ENCODE measurements at places on chromosomes 11 and 22.

DNA sequence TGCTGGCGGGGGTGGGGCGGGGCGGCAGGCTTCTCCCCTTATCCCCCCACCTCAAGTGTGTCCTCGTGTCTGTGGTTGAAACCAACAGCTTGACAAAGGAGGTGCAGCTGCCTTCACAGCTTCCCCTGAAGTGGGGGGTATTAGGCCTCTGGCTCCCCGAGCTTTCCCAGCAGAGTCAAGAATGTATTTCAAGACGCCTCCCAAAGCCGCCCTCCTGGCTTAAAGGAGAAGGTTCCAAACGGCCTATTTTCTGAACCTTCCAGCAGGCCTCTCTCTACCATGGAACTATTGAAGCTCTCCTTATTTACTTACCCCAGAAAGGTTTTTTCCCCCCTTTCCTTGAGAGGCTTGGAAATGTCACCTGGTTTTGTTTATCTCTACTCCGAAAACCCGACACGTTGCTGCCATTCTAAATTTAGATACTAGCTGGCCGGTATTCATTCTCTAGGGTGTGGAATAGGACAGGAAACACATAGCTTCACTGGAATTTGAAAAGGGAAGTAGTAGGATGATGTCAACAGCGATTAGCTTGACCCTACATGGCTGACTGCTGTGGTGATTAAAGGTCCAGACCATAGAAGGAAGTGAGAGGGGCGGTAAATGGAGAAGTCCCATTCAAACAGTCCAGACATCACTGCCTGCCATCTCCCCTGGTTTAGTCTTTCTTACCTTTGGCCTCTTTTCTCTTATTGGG lies 671 bp upstream of the PICALM start:
- DNase-seq = peak; percentile 49

DNA sequence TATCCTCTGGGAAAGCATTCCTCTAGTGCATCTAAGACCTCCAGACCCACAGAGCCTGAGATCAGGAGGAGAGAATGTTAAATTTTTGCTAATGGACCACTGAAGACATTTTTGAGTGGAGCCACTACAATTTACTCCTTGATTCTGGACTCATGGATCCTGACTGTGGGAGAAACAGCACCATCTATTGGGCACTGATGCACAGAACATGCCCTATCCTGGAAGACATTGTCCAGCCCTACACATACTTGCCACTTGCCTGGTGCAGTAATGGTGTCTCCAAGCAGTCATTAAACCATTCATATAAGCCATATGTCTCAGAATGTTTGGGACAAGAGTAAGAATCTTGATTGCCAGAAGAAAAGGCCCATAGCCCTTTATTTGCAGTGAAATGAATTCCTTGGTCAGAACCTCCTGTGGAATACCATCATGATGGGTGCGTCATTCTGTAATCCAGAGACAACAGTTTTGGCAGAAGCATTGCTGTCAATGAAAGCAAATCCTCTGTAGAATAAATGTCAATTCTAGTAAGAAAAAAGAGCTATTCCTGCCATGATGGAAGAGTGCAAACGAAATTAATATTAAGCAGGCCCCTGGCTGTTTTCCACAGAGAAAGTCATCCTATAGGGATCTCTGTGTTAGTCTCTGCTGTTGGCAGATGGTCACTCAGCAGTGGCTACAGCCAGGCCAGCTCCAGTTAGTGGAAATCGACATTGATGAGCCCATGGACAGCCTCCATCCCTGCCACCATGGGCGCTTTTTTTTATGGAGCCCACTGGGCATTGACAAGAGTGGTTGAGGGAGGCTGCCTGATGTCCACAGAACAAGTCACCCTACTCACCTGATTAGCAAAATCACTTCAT lies 43.5 kb downstream of the GGTLC2 start:
- DNase-seq = peak; percentile 29

DNA sequence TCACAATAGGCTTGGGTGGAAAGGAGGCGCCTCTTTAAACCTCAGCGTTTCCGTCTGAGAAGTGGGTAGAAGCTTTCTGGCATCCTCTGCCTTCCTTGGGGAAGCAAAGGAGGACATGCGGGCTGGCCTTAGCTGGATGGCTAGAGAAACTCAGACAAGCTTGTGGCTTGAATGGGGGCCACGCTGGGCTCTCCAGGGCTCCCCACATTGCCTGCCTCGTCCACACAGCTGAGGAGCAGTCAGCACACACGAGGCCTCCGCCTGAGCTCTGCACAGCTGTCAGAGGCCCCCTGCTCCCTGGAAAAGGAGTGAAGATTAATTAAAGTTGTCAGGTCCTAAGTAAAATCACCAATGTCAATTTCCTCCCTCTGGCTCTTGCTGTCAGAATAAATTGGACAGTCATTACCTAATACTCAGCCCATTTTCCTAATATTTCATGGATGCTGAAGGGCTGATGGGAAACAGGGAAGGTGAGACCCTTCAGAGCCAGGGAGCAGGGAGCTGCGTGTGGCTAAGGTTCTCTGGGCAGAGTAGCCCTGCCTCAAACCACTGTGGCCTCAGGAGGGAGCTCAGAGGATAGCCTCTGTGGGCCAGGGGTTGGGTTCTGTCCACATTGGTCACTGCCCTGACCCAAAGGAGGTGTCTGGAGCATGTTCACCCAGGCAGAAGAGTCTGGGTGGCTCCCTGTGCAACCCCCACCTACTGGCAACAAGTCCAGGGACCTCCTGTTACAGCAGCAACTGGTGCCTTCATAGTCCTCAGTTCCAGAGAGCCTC lies 118.3 kb upstream of the CD82 start:
- no peak for DNase-seq

DNA sequence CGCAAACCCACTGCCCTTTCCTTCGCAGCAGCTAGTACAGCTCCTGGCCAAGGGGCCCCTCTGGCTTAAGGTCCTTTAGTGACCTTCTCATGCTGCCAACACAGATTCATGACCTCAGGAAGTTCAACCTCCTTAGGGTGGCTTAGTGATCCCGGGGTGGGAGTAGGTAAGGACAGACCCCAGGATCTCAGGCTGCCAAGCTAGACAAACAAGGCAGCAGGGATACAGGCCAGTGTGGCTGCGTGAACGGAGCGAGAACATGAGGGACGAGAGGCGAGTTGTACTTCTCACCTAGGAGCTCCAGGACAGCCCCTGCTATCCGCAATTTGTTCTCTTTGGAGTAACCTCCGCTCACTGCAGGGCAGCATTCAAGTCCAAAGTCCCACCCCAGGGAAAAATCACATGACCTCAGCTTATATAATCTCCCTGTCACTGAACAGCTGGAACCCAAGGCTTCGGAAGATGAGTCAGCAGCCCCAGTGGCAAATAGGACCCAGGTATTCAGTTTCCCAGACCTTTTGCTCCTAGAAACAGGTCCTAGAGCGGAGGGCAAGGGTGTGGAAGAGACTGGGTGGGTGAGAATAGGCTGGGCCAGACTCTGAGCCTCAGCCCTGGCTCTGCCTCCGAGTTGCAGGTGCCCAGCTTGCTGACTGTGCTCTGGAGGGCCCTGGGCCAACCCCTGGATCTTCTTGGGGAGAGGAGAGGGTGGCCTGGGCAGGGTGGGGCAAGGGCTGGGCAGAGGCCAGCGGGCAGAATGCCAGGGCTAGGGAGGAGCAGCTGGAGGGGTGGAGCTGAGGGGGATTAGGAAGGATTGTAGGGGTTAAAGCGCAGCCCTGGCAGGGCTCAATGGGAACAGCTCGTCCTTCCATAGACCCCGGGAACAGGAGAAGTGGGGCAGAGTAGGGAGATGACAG lies 13.1 kb downstream of the USP2 start:
- no peak for DNase-seq

GRCh38 chr11:79668575-79668974 lies 227.7 kb upstream of the TENM4 start:
- DNase-seq = no peak

DNA sequence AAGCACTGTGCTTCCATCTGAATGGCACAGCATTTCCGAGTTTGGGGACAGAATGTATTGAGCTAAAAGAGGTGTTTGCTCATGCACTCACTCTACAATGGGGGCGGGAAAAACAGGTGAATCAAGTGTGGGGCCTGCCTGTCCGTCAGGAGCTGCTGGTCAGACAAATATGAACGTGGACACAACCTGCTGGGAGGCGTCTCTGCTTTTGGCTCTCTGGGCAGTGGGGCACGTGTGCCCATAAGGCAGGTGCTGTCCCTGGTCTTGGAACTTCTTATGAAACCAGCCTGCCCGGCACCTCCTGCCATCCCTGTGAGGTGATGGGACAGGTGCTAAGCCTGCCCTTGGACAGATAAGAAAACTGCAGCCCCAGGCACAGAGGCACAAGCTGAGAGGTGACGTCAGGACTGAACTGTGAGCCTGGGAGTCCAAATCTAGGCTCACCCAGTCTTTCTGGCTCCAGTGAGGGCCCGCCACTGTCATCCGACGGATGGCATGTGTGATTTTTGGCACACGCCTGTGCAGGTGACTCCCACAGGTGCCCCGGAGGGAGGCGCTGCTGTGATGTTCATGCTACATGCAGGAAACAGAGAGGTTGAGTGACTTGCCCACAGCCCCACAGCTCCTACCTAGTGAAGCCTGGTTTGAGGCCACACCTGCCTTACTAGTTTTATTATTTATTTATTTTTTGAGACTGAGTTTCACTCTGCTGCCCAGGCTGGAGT lies 51.6 kb downstream of the SMIM38 start:
- DNase-seq = no peak

DNA sequence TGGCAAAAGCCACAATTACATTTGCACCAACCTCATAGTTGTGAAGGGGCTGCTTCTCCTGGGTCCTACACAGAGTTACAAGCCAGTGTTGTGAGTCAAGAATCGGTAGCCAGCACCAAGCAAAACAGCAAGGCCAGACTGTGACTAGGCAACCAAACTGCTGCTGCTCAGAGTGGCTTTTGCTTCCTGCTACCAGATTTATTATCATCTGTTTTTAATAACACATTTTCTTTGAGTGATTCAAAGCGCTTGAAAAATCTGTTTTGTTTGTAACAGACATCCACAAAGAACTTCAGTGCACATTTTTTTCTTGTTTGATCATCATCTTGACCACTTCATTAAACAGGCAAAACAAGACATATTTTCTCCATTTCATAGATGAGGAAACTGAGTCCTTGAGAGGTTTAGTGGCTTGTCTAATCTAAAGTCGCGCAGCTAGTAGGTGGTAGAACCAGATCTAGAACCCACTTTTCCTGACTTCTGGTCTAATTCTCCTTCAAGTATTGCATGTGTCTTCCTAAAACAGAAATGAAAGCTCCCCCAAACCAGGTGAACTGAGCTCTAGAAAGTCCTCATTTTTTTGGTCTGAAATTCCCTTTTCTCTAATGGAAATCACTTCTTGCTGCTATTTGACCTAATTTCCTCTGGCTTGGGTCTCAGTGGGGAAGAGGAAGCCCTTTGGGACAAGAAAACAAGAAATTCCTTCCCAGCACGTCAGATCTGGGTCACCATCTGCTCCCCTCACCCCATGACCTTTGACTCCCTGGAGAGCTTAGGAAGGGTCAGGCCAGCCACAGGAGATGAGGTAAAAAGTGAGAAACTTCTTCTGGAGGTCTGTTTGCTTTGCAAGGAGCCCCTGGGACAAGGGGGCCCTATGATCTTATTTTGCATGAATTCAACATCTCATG lies 39.9 kb downstream of the CWC15 start:
- no peak for DNase-seq

DNA sequence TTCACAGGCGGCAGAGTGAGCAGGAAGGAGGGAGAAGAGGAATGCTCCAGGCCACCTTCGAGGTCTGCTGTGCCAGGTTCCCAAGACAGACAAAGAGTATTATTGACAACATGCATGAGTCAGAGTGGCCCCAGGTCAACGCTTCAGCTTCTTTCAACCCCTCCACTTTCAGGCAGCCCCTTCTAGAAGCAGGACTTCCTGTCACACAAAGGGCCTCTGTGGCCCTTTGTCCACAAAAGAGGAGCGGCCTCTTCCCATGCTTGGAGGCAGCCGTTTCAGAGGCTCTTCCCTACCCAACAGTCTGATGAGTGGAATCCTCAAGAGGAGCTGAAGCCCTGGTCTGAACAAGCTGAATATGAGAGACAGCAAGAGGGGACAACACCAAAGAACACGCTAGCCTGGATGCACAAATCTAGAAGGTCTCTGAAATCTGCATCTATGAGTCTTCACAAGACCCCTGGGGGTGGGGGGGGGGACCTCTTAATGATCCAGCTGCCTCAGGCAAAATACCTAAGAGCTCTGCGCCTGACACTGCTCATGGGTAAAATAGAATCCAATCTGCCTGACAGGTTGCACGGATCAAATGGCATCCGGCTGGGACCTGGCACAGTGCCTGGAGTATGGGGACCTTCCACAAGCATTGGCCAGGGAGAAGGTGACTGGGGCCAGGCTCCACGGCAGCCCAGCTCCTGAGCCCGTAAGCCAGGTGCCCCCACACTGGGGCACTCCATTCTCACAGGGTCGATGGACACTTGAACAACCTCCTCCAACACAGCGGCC lies 67.5 kb downstream of the PACSIN2 start:
- no peak for DNase-seq

- no peak for DNase-seq
Observed at GRCh38 chr11:17753641-17754040, 19.1 kb downstream of the KCNC1 start.

- no peak for DNase-seq
Observed at GRCh38 chr22:38098410-38099249, 11.9 kb downstream of the BAIAP2L2 start.

DNA sequence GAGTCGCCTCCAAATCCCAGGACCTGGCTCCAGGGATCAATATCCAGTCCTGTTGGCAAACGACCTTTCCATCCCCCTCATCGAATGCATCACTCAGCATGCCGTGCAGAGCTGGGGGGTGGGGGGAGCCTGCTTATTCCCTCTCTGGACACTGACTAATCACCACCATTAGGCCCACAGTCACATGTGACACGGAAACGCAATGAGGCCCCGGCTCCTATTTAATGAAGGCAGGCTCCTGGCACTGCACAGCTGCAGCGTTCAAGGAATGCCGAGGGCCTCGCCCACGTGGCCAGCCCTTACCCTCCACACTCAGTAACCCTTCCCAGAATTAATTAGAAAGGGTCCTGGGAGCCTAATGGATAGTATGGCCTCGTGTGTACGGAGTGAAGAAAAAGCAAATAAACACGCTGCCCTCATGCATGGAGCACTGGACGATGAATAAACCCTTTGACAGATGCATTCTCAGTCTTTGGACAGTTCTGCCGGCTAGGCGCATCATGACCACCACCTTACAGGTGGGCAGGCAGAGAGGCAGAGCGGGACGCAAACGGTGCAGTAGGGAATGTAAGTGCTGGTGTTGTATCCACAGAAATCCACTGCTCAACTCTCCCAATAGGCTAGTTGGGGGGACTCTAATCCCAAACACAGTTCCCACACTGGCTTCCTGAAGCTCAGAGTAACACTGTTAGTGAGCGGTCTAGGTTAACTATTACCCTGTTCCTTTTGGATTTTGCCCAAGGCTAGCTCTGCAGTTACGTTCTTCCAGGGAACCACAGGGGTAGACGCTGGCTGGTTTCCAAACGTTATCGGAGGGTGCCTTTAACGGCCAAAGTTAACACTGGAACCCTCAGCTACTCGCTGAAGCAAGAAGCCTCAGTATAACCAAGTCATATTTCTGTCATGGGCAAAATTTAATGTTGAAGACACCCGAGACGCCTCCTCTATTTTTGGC lies 490.1 kb downstream of the OPCML start:
- no peak for DNase-seq

- DNase-seq = no peak
Observed at GRCh38 chr11:6925636-6926207, 504 bp upstream of the ZNF215 start.
